Vagina (tissue), 2 donors: ENCODE measurements at places on chromosomes 6 and 20.

- DNase-seq: no peak
Measured at GRCh38 chr6:148251891-148252290, 90.7 kb upstream of the SASH1 start.

- no peak for DNase-seq
Measured at GRCh38 chr6:113187661-113188060, 669.5 kb upstream of the MARCKS start.

GRCh38 chr6:167674486-167674885 is 152.2 kb upstream of the AFDN start:
- no peak for DNase-seq

GRCh38 chr20:6630514-6630913 is 137.0 kb upstream of the BMP2 start:
- DNase-seq: no peak

GRCh38 chr6:105952772-105953690 is 133.1 kb upstream of the PRDM1 start:
- no peak for DNase-seq

DNA sequence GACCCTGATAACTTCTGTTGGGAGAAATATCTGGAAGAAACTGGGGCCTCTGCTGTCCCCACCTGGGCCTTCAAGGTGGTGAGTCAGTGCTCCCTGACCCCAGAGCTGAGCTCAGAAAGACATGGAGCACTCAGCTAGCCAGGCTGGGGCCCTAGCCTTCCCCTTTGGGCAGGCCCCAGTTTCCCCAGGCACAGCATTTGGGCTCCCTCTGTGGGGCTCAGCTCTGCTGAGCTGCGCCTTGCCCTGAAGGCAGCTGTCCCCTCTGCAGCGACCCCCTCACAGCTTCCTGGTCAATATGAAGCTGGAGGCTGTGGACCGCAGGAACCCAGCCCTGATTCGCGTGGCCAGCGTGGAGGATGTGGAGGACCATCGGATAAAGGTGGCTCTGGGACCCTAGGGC is 24.8 kb upstream of the SGK2 start:
- no peak for DNase-seq

GRCh38 chr6:169986171-169986847 is 234.9 kb downstream of the ERMARD start:
- no peak for DNase-seq

- DNase-seq: no peak
Measured at GRCh38 chr6:130843575-130844320, 16.5 kb downstream of the SMLR1 start.

DNA sequence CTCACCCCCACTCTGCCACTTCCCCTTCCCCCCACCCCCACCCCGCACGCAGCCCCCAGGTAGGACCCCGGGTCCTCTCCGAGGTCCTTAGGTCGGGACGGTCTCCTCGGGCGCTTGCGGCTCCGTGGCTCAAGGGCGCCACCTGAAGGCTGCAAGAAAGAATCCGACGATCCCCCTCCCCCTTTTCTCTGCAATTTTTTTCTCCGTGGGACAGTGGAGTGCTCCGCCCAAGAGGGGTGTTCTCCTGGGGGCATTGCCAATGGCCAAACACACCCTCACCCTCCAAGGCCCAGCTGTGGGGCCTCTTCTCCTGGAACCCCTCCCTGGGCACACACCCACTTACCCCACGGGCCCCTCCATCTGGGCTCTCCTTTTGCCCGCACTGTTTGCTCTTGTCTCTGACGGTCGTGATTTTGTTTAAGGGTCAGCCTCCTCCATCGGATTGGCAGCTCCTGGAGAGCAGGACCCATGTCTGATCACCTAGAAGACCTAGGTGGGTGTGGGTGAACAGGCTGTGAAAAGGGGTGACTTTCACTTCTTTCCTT is 1.1 kb upstream of the TMEM74B start:
- DNase-seq: no peak

- no peak for DNase-seq
Measured at GRCh38 chr20:21609221-21609620, 95.4 kb upstream of the NKX2-2 start.

- no peak for DNase-seq
Measured at GRCh38 chr6:78962448-78962847, 95.1 kb downstream of the IRAK1BP1 start.

DNA sequence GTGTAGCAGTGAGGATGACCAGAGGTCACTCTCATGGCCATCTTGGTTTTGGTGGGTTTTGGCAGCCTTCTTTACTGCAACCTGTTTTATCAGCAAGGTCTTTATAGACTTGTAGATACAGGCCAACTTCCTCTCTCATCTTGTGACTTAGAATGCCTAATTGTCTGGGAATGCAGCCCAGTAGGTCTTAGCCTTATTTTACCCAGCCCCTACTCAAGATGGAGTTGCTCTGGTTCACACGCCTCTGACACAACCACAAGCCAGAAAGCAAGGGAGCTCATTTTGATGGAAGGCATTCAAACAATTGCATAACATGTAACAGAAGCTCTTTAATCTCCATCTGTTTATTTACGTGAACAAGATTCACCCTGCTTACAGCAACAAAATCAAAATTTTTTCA is 492.0 kb upstream of the SULF2 start:
- DNase-seq: no peak

DNA sequence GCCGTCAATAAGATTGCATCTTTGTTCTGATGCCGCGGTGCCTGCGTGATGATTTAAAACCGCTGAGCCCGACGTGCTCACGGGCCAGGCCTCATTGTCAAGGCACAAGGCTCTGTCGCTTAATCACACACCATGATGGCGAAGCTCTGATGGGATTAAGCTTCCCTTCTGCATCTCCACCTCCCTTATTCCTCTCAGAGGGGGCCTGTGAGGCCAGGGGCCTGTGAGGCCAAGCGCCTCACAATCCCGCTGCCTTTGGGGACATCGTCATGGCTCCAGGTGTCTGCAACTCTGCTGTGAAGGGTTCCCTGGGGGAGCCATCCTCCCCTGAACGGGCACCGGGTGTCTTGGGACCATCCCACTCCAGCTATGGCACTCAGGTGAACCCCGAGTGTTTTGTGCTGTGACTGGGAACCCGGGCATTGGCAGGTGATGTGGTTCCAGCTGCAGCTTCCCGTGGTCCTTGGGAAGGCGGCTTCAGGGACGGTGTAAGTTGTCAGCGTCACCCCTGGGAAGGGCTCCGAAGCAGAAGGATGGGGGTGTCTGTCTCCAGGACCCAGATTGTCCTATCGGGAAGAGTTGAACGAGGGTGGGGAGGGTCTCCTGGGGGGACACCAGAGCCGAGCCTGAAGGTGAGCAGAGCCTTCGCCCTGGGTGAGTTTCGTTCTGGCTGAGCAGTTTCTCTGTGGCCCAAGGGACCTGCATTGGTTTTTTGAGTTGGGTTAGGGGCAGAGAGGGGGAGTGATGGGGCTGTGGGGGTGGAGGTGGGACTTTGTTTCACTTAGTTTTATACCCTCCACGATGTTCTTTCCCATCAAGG is 18.0 kb upstream of the BHLHE23 start:
- no peak for DNase-seq

- DNase-seq: no peak
Measured at GRCh38 chr6:166633732-166634535, 6.9 kb upstream of the RPS6KA2 start.

DNA sequence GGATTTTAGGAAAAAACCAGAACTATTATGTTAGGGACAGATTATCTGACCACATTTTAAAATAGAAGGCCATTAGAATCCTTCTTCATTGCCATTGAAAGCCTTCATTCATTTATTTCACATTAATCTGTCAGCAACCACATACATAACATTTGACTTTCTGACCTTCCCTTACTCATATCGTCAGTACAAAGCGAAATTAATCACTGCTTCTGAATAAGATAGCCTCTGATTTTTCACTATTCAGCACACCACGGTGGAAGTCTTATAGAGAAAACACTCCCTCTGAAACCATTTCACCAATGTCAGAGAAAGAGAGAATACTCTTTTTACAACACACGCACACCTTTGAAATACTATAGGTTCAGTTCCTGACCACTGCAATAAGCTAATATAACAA is 442.5 kb upstream of the ID4 start:
- DNase-seq: no peak

DNA sequence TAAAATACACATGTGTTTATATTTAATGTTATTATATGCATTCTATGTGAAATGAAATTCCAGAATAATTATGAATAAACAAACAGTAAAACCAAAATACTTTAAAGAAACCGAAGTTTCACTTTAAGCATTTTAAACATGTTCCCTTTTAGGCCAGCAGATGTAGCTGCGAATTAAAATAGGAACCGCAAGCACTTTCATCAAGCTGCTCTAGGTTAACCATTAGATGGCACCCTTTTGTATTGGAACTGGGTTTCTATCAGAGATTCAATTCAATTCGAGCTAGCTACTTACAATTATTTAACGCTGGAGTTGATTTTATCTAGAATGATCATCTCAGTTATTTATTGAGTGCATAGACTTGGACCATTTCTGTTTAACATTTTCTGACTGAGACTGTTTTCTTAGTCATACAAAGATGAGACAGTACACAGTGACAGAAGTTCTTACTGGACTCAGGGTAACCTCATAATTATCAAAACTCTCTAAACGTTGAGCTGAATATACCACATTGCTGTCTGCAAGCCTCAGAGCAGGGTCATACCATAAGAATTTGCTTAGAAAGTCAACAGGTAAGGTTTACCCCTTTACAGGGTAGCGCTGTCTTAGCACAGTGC is 8.5 kb downstream of the TMEM242 start:
- no peak for DNase-seq

DNA sequence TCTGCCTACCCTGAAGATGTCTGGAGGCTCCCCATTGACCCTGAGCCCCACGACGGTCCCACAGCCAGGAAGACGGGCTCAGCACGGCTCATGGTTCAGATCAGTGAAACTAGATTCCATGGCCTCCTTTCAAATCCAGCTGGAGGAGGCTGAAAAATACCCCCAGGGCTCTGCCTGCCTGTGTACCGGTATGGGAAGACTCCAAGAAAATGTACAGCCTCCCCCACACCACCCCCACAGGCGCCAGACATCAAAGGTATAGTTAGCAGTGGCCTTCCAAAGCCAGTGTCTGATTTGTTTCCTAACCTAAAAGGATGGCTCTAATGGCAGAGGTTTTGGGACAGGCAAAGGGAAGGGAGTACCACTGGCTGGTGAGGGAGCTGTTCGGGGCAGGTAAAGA is 86.2 kb upstream of the SNAP25 start:
- no peak for DNase-seq

DNA sequence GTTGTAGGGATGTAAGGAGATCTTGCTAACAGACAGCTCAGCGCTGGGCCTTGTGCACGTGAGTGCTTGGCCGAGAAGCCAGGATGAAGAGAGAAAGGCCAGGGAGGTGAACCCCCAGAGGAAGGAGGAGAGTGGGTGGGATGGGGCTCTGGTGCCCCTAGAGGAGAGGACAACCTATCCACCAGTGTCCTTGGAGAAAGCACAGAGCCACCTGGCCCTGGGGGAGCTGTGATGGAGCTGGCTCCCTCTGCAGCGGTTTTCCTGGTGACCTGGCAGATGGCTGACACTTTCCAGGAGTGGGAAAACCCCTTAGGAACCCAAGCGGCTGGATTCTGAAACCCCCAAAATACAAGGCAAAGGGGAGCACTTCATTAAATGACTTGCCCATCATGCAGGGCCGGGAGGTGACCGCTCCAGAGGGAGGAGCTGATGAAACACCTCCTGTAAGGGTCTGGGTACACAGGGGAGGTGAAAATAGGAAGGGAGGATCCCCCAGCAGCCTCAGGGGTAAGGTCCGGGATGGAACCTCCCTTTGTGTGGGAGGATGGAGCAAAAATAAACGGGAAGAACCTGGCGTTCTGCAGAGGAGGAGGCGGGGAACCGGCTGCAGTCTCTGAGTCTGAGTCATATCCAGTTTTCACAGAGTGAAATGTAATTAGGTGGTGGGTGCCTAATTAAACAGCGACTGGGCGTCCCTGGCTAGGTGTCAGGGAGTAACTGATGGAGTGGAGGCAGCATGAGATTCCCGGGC is 80.4 kb downstream of the SULF2 start:
- DNase-seq: no peak

GRCh38 chr20:63847237-63848002 is 13.9 kb upstream of the ABHD16B start:
- DNase-seq: no peak

- no peak for DNase-seq
Measured at GRCh38 chr6:6379573-6379972, 59.1 kb upstream of the F13A1 start.

GRCh38 chr20:64119681-64120341 is 12.4 kb upstream of the NPBWR2 start:
- DNase-seq: no peak

GRCh38 chr6:11607383-11607782 is 69.8 kb downstream of the TMEM170B start:
- DNase-seq: no peak

- DNase-seq: no peak
Measured at GRCh38 chr6:154341336-154341735, 15.3 kb downstream of the IPCEF1 start.

GRCh38 chr6:7628909-7629308 is 38.9 kb downstream of the SNRNP48 start:
- DNase-seq: no peak

DNA sequence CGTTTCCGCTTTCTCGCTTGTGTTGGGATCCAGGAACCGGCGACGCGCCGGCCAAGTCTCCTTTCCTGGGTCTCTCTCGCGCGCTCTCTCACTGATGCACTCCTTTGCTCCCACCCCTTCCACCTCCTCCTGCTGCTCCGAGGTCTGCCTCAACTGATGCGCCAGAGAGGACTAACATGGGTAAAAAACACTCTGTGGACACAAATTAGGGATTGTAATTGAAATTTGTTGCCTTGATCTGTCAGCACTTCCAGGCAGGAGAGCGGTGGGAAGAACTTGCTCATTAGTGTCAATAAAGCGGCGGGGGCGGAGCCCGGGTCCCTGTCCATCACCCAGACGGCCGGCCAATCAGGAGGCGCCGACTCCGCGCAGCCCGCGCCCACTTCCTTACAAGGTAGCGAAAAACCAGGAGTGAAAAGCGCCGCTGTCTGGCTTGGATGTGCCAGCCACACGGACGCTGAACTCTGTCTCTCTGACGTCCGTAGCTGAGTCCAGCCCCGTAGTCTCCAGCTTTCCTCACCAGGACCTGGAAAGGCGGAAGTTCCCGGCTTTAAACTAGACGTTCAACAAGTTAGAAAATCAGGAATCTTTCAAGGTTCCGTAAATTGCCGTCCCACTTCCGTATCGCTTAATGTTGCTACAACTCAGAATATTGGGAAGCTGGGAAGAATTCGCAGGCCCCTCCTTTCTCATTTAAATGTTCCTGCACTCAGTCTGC is at the start of gene TBX18:
TBX18 (minus strand) TSS at position 267 of the 718 bp plus-strand sequence. CDS start 417 bp downstream, outside the sequence.
- peak; percentile 96 for DNase-seq

- no peak for DNase-seq
Measured at GRCh38 chr6:145247692-145248419, 487.5 kb downstream of the EPM2A start.
